Thyroid gland (tissue), 4 donors: ENCODE measurements at places on chromosomes 3 and 15. TPM values are rescaled to one million over a fixed set of nuclear protein-coding genes. Genes with fewer than 3 reads are reported as not detected.

- peaks cover 82% of the 10 kb centered on the region for H3K4me1 ChIP-seq
- no peaks in the 10 kb centered on the region for H3K36me3 ChIP-seq
- peak overlapping the region; percentile 88 for H3K27ac ChIP-seq
- H3K27me3 ChIP-seq: no peaks in the 10 kb centered on the region
- no peak overlapping the region for H3K4me3 ChIP-seq
- no peak for DNase-seq
Observed at GRCh38 chr15:42154956-42155355, 1.5 kb downstream of the PLA2G4F start.

GRCh38 chr3:45739991-45740390 is 50.8 kb downstream of the SACM1L start:
- H3K4me3 ChIP-seq: no peak overlapping the region
- DNase-seq: no peak
- no peak overlapping the region for H3K27ac ChIP-seq
- H3K36me3 ChIP-seq: peaks cover 69% of the 10 kb centered on the region

DNA sequence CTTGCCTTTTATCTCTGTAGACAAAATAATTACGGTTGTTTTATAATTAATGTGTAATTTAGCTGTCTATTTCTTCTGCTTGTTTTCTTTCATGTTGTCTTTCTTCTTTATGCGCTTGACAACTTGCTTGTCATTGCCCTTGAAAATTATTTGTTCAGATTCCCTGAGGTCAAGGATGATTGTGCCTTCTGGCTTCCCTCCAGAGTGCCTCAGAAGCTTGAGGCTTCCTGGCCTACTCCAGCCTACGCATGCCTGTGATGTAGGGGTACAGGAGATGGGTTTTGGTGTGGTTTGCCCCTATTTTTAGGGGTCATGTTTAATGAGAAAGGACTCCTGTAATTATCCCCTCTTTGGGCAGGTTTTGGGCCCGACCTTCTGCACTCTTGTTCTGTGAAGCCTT is 231.5 kb downstream of the SV2B start:
- H3K4me1 ChIP-seq: no peaks in the 10 kb centered on the region
- H3K27ac ChIP-seq: no peak overlapping the region
- no peak overlapping the region for H3K4me3 ChIP-seq
- H3K36me3 ChIP-seq: no peaks in the 10 kb centered on the region

DNA sequence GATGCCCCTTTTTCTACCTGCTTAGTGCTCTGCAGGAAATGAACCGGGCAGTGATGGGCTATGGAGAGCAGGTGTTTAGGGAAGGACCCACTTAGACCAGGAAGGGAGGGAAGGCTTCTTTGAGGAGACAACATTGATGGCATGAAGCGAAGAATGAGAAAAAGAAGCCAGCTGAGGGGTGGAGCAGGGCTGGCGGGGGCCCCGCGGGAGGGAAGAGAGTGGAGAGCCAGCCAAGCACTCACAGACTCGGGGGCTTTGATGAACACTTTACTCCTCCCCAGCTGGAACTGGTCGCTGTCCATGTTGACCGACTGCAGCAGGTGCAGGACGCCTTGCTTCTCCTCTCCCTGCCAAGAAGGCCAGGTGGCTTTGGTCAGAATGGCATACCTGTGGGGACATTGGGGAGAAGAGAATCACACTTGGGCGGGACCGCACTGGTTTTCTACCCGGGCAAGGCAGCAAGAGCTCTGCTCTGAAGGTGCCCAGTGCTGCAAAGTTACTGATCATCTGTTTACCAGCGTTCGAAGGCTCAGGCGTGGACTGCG is 28.4 kb upstream of the LDHAL6B start:
- H3K27me3 ChIP-seq: no peaks in the 10 kb centered on the region
- no peak overlapping the region for H3K27ac ChIP-seq
- no peaks in the 10 kb centered on the region for H3K4me1 ChIP-seq
- no peak for DNase-seq
- H3K36me3 ChIP-seq: no peaks in the 10 kb centered on the region

DNA sequence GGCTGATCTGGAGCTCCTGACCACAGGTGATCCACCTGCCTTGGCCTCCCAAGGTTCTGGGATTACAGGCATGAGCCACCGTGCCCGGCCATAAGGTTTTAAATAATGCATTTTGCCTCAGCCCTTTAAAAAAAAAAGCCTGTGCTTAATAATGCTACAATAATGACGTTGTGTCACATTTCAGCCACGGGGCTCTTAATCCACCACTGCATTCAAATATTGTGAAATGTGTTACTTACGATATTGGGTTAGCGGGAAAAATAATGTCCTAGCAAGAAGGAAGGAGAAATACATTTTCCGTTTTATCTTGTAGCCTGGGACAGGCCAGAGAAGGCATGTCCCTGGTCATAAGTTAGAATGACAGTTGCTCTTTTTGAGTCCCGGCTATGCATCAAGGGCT is 17.6 kb downstream of the PAQR5 start:
- H3K4me3 ChIP-seq: no peak overlapping the region
- H3K27ac ChIP-seq: no peak overlapping the region
- no peaks in the 10 kb centered on the region for H3K27me3 ChIP-seq
- no peak for DNase-seq
- no peaks in the 10 kb centered on the region for H3K36me3 ChIP-seq

- DNase-seq: no peak
- H3K27ac ChIP-seq: no peak overlapping the region
- H3K27me3 ChIP-seq: no peaks in the 10 kb centered on the region
- H3K36me3 ChIP-seq: no peaks in the 10 kb centered on the region
- no peak overlapping the region for H3K4me3 ChIP-seq
Observed at GRCh38 chr3:195172039-195172684, 98.8 kb downstream of the XXYLT1 start.

GRCh38 chr3:156548902-156549301 is 6.0 kb downstream of the SSR3 start:
- no peaks in the 10 kb centered on the region for H3K27me3 ChIP-seq
- peaks cover 8% of the 10 kb centered on the region for H3K36me3 ChIP-seq
- H3K4me1 ChIP-seq: peaks cover 65% of the 10 kb centered on the region
- no peak overlapping the region for H3K27ac ChIP-seq
- DNase-seq: no peak

GRCh38 chr3:71130471-71131374 is 452.8 kb downstream of the FOXP1 start:
- no peaks in the 10 kb centered on the region for H3K36me3 ChIP-seq

DNA sequence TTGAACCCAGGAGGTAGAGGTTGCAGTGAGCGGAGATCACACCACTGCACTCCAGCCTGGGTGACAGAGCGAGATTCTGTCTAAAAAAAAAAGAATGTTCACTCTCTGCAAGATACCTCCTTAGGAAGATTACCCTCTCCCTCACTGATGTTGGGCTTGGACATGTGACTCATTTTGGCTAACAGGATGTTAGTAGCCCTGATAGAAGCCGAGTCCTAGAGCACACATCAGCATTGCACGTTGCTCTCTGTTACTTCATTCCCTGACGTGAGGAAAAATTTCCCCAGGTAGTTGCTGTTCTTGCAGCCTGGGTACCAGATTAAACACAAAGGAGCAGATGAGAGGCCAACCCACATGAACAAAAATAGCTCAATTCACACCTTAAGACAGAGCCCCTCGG is 78.1 kb upstream of the PRICKLE2 start:
- peaks cover 5% of the 10 kb centered on the region for H3K4me1 ChIP-seq
- DNase-seq: no peak
- H3K36me3 ChIP-seq: no peaks in the 10 kb centered on the region

DNA sequence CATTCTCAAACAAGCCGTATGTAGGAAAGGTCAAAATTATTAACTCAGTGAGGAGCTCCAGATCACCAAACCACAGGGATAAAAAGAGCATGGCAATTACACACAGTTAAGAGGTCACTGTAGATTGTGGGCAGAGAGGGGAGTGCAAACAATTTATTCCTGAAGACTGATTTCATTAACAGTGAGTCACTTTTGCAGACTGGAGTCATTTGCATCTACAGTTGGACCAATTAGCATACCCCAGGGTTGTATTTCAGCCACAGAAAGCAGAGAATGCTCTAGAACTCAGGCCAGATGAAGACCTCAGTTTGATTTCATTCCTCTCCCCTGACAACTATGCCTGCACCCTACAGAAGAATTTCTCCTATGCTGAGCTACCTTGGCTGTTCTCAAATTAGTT is 40.1 kb downstream of the SETMAR start:
- no peaks in the 10 kb centered on the region for H3K27me3 ChIP-seq
- H3K4me3 ChIP-seq: no peak overlapping the region
- H3K27ac ChIP-seq: no peak overlapping the region
- H3K36me3 ChIP-seq: no peaks in the 10 kb centered on the region

- no peaks in the 10 kb centered on the region for H3K36me3 ChIP-seq
- no peak overlapping the region for H3K4me3 ChIP-seq
- peaks cover 10% of the 10 kb centered on the region for H3K4me1 ChIP-seq
- DNase-seq: peak; percentile 48
- H3K27ac ChIP-seq: peak overlapping the region; percentile 0
Observed at GRCh38 chr3:171654809-171655208, 155.5 kb downstream of the PLD1 start.

Gene APOD
- 283 TPM for total RNA-seq

Gene UQCRC1
- total RNA-seq: 223 TPM

Gene FAM107A
- 137 TPM for total RNA-seq

Gene AADAC
- not detected for total RNA-seq

Gene CHRM5
- total RNA-seq: not detected

Gene ALDH1L1
- total RNA-seq: 4.7 TPM

Gene CCDC39
- not detected for total RNA-seq

Gene CD80
- total RNA-seq: 1.1 TPM

Gene SNX33
- 28.7 TPM for total RNA-seq

Gene GP5
- total RNA-seq: 0.67 TPM

Gene VIPR1
- 19.4 TPM for total RNA-seq

Gene LDHAL6B
- total RNA-seq: not detected
